GM12878 (cell line): ENCODE measurements at places on chromosomes 5 and 9. TPM values are rescaled to one million over a fixed set of nuclear protein-coding genes. Genes with fewer than 3 reads are reported as not detected.

GRCh38 chr5:29042152-29042551, 2003.8 kb upstream of the CDH9 start:
- no peak for DNase-seq

- no peak for DNase-seq
These were observed 54.8 kb downstream of the NEK6 start for GRCh38 chr9:124312290-124313265.

GRCh38 chr5:126866851-126867636, 90.1 kb downstream of the LMNB1 start:
- DNase-seq = no peak

- no peak for DNase-seq
These were observed 9.6 kb downstream of the STK10 start for GRCh38 chr5:172178301-172178987.

- DNase-seq = no peak
These were observed 333.3 kb downstream of the MAT2B start for GRCh38 chr5:163838738-163839137.

GRCh38 chr9:116541402-116541801, 145.7 kb upstream of the TRIM32 start:
- DNase-seq = no peak

GRCh38 chr5:137491121-137491520, 8.0 kb downstream of the SPOCK1 start:
- no peak for DNase-seq

- no peak for DNase-seq
These were observed 191.3 kb upstream of the PRDM9 start for GRCh38 chr5:23316060-23316591.

DNA sequence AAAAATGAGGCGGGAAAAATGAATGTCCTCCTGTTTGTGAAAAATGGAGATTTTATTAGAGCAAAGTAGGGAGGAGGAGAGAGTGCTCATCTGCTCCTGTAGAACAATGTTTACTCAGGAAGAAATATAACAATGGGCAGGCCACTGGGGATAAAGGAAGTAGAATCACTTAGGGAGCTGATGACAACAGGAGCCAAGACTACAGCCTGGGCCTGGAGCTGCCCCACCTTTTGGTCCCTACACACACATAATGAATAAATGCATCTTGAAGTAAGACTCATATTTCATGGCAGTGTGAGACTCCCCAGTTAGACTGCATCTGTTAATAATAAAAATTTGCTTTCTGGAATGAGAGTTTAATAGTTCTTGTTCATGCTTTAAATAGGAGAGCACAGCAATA, 1939.8 kb downstream of the EFNA5 start:
- DNase-seq = no peak

GRCh38 chr5:65774346-65774745, 52.3 kb downstream of the NLN start:
- DNase-seq = no peak

GRCh38 chr5:38569180-38569579, 12.7 kb upstream of the LIFR start:
- no peak for DNase-seq

- DNase-seq = no peak
These were observed 170.5 kb upstream of the SMIM23 start for GRCh38 chr5:171614971-171615653.

DNA sequence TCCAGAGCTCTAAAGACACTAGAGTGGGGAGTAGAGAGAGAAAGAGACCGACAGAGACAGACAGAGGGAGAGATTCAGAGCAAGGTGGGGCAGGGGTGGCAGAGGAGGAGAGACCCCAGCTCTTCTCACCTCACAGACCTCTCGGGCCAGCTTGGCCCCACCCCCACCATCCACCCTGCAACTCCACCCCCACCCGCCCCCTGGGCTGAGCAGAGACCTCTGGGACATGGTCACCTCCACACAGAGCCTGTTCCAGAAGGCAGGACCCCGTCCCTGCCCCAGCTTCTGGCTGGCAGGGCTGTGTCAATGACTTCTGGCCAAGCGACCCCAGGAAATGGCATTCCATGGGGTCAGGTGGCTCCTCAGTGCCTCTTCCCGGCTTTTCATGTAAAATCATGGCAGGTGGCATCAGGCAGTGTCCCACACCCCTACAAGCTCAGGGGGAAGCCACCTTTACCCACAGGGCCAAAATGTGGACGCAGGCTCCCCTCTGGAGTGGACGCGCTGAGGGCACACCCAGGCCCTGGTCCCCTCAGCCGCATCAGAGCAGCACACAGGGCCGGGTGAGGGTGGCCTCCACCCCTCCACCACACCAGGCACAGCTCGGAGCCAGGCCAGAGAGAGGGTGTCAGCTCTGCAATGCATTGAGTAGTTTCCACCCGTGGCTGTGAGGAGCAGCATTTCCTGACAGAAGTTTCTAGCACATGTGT, 131.2 kb upstream of the LPCAT1 start:
- DNase-seq = no peak

- DNase-seq = no peak
These were observed 33.9 kb upstream of the ABCA1 start for GRCh38 chr9:104961701-104962359.

GRCh38 chr9:124782661-124783574, 6.0 kb downstream of the OLFML2A start:
- no peak for DNase-seq

GRCh38 chr9:137299938-137300337, 2.1 kb downstream of the NRARP start:
- DNase-seq = no peak

- DNase-seq = no peak
These were observed 532.9 kb downstream of the ANXA1 start for GRCh38 chr9:73684601-73685000.

GRCh38 chr5:24642022-24642421, 2.8 kb downstream of the CDH10 start:
- DNase-seq = no peak

PCDHB15 gene
- polyA plus RNA-seq = not detected in 2 replicates

DIRAS2 gene
- not detected in 2 replicates for polyA plus RNA-seq

MYOZ3 gene
- 0.11 TPM in 1 of 2 replicates, not detected in the other for polyA plus RNA-seq

RNF145 gene
- 5.7 and 11.5 TPM in 2 replicates for polyA plus RNA-seq

MZB1 gene
- polyA plus RNA-seq = 385 and 406 TPM in 2 replicates

IRX1 gene
- not detected in 2 replicates for polyA plus RNA-seq

CA9 gene
- polyA plus RNA-seq = 0.39 and 0.74 TPM in 2 replicates

FRMD3 gene
- polyA plus RNA-seq = 0.09 and 0.26 TPM in 2 replicates

SPAAR gene
- polyA plus RNA-seq = not detected in 2 replicates

DMXL1 gene
- 26.1 and 29.6 TPM in 2 replicates for polyA plus RNA-seq

PCDHGB3 gene
- not detected in 2 replicates for polyA plus RNA-seq
